Panc1 (cell line): ENCODE measurements at places on chromosomes 5 and 9. TPM values are rescaled to one million over a fixed set of nuclear protein-coding genes. Genes with fewer than 3 reads are reported as not detected.

Gene F2RL2
- total RNA-seq = 0.13 TPM

Gene DMRT3
- not detected for total RNA-seq

Gene SLC45A2
- total RNA-seq = not detected

Gene CCNO
- total RNA-seq = 12.3 TPM

Gene TERT
- total RNA-seq = 8.9 TPM

Gene GNAQ
- 34.5 TPM for total RNA-seq

Gene TTC23L
- total RNA-seq = not detected

Gene KIAA0825
- total RNA-seq = 1.6 TPM

Gene PCDHGB5
- 0.87 TPM for total RNA-seq

Gene RNF183
- not detected for total RNA-seq

Gene AGXT2
- total RNA-seq = not detected

Gene CLTA
- 760 TPM for total RNA-seq

Gene INVS
- 8.2 TPM for total RNA-seq

Gene STOML2
- total RNA-seq = 264 TPM

Gene JAKMIP2
- not detected for total RNA-seq

Gene C7
- total RNA-seq = 1.4 TPM

Gene URM1
- 45.4 TPM for total RNA-seq

Gene ORM2
- 0.77 TPM for total RNA-seq

Gene OLFML2A
- total RNA-seq = 44.5 TPM

Gene DDX4
- total RNA-seq = not detected

Gene TLX3
- not detected for total RNA-seq

Gene PGM5
- 0.21 TPM for total RNA-seq

Gene SEMA6A
- total RNA-seq = 0.54 TPM

Gene TRIM14
- 9.7 TPM for total RNA-seq

Gene FSTL4
- 0.18 TPM for total RNA-seq

Gene FBN2
- 0.08 TPM for total RNA-seq

Gene LMBRD2
- total RNA-seq = 7.1 TPM
